ENCODE measurements at places on chromosomes 3 and 15. TPM values are rescaled to one million over a fixed set of nuclear protein-coding genes. Genes with fewer than 3 reads are reported as not detected.

The ANAPC13 gene
- 88.8 TPM for polyA plus RNA-seq

The CAND2 gene
- 5.2 TPM for polyA plus RNA-seq

The MINDY4B gene
- polyA plus RNA-seq = not detected

The MAGI1 gene
- polyA plus RNA-seq = 31.1 TPM

- no peak overlapping the region for H3K4me3 ChIP-seq
- H3K27ac ChIP-seq = no peak overlapping the region
- H3K36me3 ChIP-seq = peaks cover 68% of the 10 kb centered on the region
- no peaks in the 10 kb centered on the region for H3K27me3 ChIP-seq
Measured at GRCh38 chr3:11351451-11351850, 79.3 kb downstream of the ATG7 start.

GRCh38 chr3:127454051-127454450, 136.5 kb downstream of the TPRA1 start:
- H3K4me1 ChIP-seq = peaks cover 14% of the 10 kb centered on the region
- no peak overlapping the region for H3K4me3 ChIP-seq
- no peaks in the 10 kb centered on the region for H3K36me3 ChIP-seq

- H3K4me1 ChIP-seq = peaks cover 18% of the 10 kb centered on the region
- H3K27ac ChIP-seq = no peak overlapping the region
Measured at GRCh38 chr3:127791221-127791913, 30.9 kb downstream of the MGLL start.

- H3K27ac ChIP-seq = no peak overlapping the region
- H3K4me1 ChIP-seq = no peaks in the 10 kb centered on the region
- H3K27me3 ChIP-seq = no peaks in the 10 kb centered on the region
- peaks cover 10% of the 10 kb centered on the region for H3K36me3 ChIP-seq
Measured at GRCh38 chr3:138511945-138512344, 77.5 kb downstream of the ESYT3 start.
